Activated CD8-positive, alpha-beta memory T cell treated with anti-CD3 and anti-CD28 coated beads for 48 hours (primary cell): ENCODE measurements at places on chromosomes 12 and 14.

GRCh38 chr14:47555333-47555732 lies 120.1 kb downstream of the MDGA2 start:
- no peak for DNase-seq

- no peak for DNase-seq
Observed at GRCh38 chr12:19234171-19234704, 104.7 kb downstream of the PLEKHA5 start.

DNA sequence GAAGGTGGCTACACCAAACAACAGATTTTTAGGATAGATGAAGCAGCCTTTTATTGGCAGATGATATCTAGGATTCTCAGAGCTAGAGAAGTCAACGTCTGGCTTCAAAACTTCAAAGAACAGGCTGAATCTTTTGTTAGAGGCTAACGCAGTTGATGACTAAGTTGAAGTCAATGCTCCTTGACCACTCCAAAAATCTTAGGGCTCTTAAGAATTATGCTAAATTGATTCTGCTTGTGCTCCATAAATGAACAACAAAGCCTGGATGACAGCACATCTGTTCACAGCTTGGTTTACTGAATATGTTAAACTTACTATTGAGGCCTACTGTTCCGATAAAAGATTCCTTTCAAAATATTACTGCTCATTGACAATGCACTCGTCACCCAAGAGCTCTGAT lies 13.0 kb upstream of the CDKN3 start:
- no peak for DNase-seq

- no peak for DNase-seq
Observed at GRCh38 chr12:77968021-77968420, 137.3 kb downstream of the NAV3 start.

DNA sequence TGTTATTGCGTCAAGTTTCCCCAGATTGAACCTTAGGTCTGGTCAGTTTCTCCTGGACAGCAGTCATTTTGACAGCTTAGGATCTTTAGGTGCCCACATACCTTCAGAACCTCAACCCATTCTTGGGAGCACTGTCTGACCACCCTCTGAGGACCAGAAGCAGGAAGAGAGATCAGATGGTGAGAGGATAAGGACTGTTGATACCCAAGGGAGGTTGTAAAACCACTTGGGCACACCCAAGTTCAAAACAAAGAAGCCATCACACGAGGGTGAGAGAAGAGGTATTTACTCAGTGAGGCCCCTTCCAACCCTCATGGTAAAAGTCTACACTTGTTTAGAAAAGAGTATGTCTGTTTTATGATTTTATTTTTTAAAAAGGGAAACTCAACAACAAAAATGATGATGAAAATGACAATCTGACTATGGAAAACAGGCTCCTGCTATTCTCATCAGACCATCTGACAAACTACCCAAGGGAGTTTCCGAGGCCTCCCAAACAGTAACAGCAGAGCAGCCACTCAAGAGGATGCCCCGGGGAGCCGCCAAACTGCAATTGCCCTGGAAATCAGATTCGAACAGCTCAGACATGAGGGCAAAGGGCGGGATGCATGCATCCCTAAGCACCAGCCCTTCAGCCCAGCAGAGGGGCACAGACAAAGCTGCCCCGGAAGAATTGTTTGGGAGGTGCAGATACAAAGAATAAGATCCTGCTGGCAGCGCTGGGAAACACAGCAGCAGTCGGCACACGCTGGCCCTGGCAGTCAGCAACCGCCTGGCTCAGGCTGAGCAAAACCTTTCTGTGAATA lies 162.6 kb upstream of the PLEKHG7 start:
- no peak for DNase-seq

DNA sequence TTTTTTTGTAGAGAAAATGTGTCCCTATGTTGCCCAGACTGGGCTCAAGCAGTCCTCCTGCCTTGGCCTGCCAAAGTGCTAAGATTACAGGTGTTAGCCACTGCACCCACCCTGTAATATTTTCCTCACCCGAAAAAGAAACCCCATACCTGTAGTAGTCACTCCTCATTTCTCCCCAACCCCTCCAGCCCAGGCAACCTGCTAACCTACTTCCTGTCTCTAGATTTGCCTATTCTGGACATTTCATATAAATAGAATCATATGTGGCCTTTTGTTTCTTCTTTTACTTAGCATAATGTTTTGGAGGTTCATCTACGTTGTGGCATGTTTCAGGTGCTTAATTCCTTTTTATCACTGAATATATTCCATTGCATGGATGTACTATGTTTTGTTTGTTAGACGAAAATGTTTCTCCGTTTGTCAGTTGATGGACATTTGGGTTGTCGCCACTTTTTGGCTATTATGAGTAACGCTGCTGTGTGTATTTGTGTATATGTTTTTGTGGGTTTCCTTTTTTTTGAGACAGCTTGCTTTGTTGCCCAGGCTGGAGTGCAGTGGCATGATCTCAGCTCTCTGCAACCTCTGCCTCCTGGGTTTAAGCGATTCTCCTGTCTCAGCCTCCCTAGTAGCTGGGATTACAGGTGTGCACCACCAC lies 6.2 kb downstream of the ANKRD13A start:
- no peak for DNase-seq

- no peak for DNase-seq
Observed at GRCh38 chr14:67620217-67620785, 581 bp downstream of the ARG2 start.

GRCh38 chr12:106696681-106697417 lies 77.6 kb upstream of the RIC8B start:
- no peak for DNase-seq

DNA sequence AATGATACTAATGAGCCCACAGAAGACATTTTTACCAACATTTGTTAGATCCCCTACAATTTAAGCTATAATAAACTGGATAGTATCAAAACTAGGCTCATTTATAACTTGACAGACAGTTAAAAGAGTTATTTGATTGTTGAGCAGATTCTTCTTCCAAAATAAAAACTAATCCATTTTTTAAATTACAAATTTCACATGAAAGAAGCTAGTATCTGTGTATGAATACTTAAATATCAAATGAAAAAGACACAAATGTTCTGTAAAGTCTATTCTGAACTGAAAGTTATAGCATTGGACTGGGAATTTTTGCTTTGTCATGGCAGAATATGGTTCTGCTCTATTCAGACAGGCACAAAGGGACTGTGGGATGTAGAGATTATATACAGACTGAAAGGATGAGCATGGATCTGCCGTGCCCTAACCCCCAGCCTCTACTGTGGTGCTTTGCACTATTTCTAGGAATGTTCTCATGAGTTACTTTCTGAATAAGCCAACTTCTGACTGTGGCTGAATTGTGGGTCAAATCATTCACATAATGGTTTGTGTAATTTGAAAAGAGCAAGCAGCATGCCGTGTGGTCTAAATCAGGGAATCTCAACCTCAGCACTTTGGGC lies 352.7 kb downstream of the KCNH5 start:
- no peak for DNase-seq

- DNase-seq: no peak
Observed at GRCh38 chr12:94290353-94290752, 142.0 kb downstream of the PLXNC1 start.

DNA sequence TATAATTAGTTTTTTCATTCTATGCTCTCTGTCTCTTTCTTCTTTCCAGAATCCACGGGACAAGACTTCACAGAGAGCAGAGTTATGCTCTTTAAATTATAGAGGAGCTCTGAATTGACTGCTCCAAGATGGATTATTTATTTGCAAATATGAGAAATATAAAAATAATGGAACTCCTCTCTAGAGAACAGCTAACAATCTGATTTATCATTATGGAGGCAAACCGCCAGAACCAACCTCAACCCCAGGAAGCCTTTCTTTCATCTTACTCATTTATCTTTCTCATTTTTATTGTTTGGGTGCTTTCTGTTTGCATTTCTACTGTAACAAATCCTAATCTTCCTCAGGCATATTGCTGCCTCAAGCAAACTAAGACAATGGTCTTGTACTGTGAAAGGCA lies 216.5 kb downstream of the C12orf50 start:
- DNase-seq: no peak

GRCh38 chr14:42703501-42703900 lies 1096.8 kb downstream of the LRFN5 start:
- DNase-seq: no peak

GRCh38 chr12:120429368-120429767 lies 8.5 kb upstream of the COX6A1 start:
- DNase-seq: no peak

DNA sequence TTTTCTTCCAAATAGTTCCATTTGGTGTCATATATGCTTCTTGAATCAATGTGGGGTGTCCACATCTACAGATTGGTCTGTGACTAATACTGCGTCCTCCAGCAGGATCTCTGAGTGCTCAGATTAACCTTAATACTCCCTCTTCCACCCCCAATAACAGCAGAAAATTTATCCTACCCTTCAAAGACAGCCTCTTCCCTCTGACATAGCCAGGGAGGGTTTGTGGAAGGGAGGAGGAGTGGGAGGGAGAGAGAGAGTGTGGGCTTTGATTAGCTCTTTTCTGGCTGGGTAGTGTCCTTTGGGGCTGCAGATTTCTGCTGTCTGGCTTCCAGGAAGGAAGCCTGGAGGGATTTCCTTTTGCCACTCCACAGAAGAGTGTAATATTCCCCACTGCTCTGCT lies 220.7 kb downstream of the TTC6 start:
- no peak for DNase-seq

- DNase-seq: no peak
Observed at GRCh38 chr12:100123316-100124095, 19.2 kb downstream of the BLTP3B start.

DNA sequence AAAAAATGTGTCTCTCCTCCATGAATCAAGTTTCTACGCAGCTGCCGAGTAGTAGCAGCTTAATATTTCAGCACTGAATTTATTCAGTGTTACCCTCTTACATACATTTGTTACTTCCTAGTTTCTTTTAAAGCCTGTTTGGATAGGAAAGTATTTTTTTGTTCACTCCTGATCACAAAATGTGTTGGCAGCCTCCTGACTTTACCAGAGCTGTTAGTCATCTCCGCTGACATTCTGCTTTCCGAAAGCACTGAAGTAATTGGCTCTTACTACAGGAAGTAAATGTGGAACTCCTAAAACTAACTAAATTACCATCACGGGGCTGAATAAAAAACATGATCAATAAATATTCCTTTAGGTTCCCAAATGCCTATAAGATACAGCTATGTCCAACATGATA lies 225.5 kb downstream of the EPS8 start:
- no peak for DNase-seq

GRCh38 chr12:53505555-53506449 lies 1.5 kb downstream of the NPFF start:
- no peak for DNase-seq

DNA sequence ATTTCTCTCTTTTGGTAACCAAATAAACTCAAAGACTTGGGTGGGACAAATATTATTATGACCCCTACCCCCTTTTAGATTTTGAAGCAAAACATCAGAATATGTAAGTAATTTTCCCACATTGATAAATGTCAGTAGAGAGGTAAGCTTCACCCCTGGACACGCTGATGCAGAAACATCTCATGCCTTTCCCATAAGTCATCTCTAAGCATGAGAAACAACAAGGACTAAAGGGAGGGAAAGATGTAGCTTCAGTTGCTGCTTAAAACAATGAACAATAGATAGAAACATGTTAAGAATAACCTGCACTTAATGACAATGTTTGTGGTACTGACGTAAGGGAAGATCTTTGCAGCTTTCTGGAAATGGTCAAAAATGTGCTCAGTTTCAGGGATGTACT lies 56.3 kb upstream of the SLC8A3 start:
- DNase-seq: no peak

DNA sequence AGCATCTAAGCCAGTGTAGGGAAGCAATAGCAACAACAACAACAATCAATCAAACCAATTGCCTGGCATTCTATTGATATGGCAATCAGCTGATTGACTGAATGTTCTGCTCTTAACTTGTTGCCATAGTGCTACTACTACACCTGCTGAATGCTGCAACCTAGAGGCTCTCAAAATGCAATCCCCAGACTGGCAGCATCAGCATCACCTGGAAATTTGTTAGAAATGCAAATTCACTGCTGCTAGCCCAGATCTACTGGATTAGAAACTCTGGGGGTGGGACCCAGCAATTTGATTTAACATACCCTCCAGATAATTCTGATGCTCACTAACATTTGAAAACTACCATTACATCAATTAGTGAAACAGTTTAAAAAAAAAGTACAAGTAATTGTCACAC lies 363.6 kb downstream of the SNAPC1 start:
- DNase-seq: no peak

DNA sequence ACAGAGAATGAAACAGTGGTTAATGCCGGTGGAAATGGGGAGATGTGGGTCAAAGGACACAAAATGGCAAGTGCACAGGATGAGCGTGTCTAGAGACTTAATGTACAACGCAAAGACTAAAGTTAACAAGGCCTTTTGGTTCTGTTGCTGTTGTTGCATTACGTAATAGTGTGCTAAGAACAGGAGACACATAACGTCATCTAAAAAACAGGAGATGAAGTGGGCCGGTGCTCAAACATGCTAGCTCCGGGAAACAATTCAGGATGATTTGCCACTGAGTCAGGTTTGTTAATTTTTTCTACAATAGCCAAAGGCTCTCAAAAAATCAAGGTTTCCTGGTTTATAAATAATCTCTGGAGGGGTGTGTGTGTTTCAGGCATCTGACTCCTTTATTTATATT lies 55.5 kb downstream of the ETV6 start:
- no peak for DNase-seq

DNA sequence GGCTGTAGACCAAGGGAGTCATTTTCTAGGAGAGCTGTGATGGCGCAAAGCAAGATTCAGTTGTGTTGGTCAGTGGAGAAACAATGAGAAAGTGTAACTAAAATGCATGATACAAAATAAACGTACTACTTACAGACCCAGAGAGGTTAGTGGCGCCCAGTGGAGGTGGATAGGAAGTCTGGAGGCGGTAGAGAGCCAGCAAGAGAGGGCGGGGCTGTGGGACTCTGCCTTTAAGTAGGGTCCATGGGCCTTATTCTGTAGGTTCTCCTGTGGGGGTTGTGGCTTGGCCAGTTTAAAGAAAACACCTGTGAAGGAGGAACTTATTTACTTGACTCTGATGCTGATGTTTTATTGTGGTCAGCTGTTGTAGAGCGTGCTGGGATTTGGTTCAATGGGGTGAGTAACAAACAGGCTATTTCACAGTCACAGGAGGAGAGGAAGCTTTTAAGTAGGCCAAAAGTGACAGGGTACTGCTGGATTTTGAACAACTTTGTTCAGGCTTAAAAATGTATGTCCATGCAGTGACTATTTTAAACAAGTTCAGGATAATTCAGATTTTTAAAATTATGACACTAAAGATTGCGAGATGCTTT lies 1097.7 kb downstream of the TMTC2 start:
- DNase-seq: no peak
